ENCODE measurements at places on chromosomes 3 and 15.

DNA sequence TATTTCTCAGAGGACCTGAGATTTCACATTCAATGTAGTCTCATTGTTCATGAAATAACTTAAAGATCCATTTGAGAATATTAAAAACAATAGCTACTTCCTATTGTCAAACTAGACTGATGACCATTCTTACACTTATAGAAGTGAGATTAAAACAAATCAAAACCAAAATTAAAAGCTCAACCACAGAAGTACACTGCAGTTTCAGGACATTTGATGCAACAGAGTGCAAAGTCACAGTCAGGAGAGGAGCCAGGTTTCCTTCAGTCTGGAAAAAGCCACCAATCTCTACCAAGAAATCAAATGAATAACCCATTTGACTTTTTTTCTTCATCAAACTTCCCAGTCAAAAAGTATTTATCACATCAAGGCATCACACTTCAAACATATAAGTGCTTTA is 5.5 kb downstream of the CCPG1 start:
- no peak for DNase-seq

DNA sequence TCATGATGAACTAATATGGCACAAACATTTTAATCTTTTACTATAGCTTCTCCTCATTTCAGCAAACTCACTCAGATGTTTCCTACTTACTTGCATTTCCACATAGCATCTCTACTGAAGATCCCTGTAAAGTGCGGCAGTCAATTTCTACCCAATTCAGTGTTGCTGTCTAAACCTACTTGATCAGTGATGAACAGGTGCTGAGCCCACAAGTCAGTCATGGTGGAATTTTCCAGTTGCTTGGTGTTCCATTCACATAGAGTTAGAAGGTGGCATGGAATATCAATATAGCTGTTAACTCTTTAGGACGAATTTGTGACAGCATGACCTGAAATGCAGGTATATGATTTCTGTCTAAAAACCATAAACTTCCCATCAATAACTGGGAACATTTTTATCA is 22.7 kb downstream of the MRPL3 start:
- no peak for DNase-seq

DNA sequence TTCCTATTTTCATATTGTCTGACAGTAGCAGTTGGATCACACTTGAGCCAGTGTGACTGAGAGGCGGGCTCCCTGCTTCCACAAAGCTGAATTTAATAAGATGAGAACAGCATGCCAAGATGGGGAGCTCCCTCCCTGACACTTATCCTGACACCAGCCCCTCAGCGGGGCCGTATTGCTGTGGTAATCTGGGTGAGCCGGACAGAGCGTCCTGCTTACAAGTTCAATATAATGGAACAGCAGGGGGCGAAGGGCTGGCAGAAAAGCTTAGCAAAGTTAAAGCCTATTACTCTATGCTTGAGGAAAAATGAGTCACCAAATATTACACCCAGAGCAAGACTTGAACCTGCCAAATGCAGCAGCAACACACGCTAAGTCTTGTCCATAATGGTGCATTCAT is 163.8 kb upstream of the CMC1 start:
- DNase-seq = no peak

DNA sequence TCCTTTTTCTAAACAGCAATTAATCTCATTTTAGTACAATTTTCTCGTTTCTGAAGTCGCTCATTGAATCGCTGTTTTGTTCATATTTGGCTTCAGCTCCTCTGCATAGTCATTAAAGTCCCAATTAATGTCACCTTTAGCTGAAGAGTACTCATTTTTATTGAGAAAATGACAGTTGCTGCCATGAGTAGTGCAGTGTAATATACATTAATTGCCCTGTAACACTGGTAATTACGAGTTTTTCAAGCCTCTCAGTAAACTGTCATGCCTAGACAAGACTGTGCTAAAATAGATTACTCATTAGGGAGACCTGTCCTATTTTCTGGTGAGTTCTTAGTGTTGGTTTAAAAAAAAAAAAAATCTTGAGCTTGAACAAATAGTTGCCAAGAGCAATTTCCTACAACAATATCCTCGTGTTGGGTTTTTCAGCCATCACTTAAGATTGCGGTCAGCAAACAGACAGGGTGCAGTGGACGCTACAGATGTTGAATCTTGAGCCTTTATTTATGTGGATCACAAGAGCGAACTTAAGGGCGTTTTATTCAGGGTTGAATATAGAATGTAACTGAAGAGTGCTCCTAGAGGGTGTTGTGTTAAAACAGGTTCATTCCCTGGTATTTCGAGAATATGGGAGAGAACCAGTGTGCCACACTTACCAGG is 176.0 kb downstream of the CDIN1 start:
- DNase-seq = no peak

GRCh38 chr3:126016616-126017015 is 47.6 kb downstream of the ROPN1B start:
- no peak for DNase-seq

DNA sequence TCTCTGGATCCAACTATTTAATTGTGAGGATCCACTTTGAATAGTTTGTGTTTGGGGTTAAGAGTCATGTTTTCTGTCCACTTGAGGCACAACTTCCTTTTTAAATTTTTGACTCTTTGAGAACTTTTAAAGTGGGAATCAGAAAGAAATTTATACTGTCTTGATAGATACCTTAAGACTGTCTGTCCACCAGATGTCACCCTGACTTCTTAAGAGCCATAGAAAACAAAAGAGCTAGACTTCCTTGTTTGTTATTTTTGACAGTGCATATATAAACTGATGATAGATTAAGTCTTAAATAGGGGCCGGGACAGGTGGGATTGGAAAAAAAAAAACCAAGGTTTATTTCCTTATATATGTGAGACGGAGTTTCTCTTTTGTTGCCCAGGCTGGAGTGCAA is 52.1 kb upstream of the WDR72 start:
- DNase-seq = no peak

DNA sequence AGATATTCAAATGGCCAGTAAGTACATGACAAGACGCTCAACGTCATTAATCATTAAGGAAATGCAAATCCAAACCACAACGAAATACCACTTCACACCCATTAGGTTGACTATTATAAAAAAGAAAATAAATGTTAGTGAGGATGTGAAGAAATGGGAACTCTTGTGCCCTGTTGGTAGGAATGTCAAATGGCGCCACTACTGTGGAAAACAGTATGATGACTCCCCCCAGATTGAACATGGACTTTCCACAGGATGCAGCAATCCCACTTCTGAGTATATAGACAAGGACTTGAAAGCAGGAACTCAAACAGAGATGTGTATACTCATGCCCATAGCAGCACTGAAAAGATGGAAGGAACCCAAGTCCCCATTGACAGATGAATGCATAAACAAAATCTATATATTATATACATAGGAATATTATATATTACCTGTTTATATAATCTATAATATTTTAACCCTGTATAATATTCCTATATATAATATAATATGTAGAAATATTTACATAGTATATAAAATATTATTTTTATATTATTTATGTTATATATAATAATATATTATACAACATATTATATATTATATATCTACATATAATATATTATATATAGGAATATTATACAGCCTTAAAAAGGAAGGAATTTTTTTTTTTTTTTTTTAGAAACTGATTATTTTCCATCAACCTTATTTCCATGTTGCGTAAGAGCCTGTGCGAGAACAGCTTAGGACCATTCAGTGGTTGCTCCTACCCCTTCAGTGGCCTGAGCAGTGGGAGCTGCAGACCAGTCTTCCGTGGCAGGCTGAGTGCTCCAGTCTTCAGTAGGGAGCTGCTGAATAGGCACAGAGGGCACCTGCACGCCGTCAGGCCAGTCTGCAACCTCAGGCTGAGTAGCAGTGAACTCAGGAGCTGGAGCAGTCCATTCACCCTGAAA is 17.6 kb upstream of the PIGZ start:
- DNase-seq = no peak

DNA sequence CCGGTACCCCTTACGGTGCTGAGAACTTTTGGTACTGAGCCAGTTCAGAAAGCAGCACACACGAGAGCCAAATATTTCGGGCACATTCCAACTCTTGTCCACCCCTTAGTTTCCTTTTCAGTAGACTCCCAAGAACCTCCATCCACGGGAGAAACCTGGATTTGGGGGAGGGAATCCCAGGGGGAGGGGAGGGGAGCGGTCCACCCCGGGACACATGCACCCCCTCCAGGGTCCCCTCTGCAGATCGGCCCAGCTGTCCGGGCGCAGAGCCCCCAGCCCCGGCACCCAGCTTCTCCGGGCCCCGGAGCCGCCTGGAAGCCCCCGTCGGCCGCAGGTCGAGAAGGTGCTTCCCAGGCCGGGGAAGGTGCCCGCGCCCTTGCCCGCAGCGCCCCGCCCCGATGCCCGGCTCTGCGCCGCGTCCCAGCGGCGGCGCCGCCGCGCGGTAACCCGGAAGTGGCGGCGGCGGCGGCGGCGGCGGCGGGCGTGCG is 455 bp upstream of the ABHD17C start:
- DNase-seq = peak; percentile 13

DNA sequence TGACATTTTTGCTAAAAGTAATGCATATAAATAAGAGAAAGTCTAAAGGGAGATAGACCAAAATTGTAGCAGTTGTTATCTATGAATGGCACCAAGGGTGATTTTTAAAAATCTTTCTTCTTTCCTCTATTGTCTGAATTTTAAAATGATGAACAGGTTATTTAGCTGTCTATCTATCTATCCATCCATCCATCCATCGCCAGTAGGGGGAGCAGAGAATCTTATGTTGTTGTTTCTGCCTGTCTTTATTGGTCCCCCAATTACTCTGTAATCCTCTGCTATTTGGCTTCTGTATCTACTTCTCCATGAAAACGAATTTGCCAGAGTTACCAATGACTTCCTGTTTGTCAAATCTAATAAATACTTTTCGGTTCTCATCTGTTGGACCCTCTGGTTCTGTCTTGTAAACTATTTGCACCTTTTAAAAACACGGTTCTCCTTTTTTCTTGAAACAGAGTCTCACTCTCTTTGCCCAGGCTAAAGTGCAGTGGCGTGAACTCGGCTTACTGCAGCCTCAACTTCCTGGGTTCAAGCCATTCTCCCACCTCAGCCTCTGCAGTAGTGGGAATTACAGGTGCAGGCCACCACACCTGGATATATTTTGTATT is 86.0 kb downstream of the ECT2 start:
- no peak for DNase-seq

DNA sequence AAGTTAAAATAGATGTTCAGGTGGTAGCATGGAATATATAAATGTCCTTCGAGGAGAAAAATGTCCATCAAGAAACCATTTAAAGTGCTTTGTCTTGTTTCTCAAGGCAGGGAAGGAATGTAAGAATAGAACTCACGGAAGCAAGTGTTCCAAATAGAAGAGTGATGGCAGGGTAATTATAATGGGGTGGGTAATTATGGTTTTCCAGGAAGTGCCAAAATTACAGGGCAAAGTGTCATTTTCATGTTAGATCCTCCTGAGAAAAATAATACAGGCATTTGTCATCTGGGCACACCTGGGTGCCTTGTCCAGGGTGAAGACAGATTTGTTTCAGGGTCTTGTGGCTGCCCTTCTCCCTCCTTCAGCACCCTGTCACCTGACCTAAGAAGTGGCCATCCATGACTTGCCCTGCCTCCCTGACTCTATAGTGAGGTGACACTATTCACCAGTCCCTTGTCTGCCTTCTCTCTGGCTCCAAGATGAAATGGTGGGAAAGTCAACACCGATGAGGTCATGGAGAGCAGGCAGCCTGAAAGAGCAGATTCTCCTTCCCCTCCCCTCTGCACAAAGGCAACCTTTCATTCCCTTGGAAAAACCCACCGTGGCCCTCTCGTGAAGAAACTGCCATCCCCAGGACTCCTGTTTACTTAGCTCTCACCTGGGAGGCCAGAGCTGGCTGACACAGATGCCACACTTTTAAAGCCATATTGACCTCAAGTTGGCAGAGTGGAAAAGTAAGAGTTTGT is 45.1 kb upstream of the AMOTL2 start:
- no peak for DNase-seq

DNA sequence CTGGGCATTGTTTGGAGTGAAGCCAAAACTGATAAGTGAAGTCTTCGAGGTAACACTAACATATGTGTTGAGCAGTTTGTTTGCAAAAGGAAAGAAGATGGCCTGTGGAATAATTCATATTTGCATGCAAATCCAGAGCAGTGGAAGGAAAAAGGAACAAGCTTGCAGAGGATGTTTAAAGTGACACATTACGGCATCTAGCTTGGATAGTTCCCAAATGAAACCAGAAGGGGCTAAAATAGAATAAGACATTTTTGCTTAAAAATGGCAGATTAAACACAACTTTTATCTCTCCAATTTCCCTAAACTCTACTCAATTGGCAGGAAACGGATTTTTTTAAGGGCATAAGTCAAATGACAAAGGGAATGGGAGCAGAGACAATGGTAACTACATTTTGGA is 25.4 kb upstream of the RYK start:
- DNase-seq = no peak

DNA sequence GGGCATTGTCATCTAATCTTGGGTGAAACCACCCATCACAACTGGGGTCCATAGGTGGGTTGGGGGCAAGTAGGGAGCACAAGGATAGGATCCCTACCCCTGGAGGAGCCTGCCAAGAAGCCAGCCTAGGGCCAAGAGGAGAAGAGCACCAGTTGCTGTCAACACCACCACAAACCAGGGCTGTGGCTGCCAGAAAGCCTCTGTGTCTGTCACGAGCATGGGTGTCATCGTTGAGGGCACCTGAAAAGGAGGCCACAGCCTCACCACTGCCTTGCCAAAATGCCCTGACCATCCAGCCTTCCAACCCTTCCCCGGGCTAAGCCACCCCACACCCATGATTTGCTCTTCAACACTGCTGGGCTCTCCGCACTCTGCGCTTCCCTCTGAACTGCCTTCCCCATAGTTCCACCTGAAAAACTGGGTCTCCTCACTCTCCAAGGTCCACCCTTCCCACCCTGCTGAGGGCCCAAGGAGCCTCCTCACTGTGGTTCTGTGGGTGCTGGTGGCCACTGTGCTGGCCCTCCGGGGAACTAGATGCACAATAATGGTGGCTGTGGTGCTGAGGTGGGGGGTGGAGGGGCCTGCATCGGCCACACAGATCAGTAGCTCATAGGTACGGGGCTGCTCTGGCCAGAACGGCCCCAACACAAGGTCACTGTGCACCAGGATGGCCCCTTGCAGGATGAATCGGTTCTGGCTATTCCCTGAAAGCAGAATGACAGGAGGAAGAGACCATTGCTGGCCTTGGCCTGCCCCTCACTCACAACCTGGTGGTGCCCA is 6.2 kb upstream of the IP6K1 start:
- DNase-seq = no peak

DNA sequence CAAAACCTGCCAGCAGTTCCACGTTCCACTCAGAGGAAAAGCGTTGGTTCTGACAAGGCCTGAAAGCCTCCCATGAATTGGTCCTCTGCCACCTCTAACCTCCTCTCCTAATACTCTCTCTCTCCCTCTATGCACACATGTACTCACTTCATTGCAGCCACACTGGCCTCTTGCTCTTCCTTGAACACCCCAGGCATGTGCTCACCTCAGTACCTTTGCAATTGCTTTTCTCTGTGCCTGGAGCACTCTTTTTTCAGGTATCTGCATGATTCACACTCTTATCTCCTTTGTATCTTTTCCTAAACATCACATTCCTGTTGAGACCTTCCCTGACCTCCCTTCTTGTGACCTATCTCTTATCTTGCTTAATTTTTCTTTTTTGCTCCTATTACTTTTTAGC is 178.2 kb upstream of the FEZF2 start:
- no peak for DNase-seq
